ENCODE measurements at places on chromosomes 12 and 14. TPM values are rescaled to one million over a fixed set of nuclear protein-coding genes. Genes with fewer than 3 reads are reported as not detected.

- H3K36me3 ChIP-seq: no peaks in the 10 kb centered on the region
- H3K4me1 ChIP-seq: no peaks in the 10 kb centered on the region
- H3K27me3 ChIP-seq: no peaks in the 10 kb centered on the region
- no peak for DNase-seq
- no peak overlapping the region for H3K27ac ChIP-seq
These were observed 183.8 kb upstream of the LHX5 start for GRCh38 chr12:113655479-113655878.

DNA sequence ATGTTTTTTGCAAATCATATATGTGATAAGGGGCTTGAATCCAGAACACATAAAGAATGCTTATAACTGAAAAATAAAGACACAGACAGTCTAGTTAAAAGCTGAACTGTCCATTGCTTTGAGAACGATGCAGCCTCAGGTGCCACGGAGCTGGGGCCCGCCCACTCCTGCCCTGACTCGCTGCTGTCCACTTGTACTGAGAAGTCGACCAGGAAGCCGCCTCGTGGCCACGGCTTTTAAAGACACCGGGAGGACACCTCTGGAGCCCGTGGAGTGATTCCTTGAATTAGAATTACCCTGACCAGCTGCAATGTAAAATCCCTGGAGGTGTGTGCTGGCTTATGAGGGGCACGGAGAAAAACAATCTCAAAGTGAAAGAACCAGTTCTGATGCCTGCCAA is 23.9 kb upstream of the TEX22 start:
- no peak overlapping the region for H3K4me3 ChIP-seq
- DNase-seq: no peak
- H3K36me3 ChIP-seq: no peaks in the 10 kb centered on the region
- H3K27me3 ChIP-seq: no peaks in the 10 kb centered on the region

- H3K4me3 ChIP-seq: no peak within 1 kb of the TSS
- H3K27me3 ChIP-seq: no peaks in the 10 kb centered on the region
- no peaks in the 10 kb centered on the region for H3K36me3 ChIP-seq
- DNase-seq: no peak
- H3K27ac ChIP-seq: no peak within 1 kb of the TSS
- H3K4me1 ChIP-seq: peaks cover 16% of the 10 kb centered on the region
These were observed at the start of gene CPNE6 for GRCh38 chr14:24071144-24071697. CPNE6 (plus strand) TSS chr14:24071562; CDS start chr14:24072937, 1,375 bp downstream.

DNA sequence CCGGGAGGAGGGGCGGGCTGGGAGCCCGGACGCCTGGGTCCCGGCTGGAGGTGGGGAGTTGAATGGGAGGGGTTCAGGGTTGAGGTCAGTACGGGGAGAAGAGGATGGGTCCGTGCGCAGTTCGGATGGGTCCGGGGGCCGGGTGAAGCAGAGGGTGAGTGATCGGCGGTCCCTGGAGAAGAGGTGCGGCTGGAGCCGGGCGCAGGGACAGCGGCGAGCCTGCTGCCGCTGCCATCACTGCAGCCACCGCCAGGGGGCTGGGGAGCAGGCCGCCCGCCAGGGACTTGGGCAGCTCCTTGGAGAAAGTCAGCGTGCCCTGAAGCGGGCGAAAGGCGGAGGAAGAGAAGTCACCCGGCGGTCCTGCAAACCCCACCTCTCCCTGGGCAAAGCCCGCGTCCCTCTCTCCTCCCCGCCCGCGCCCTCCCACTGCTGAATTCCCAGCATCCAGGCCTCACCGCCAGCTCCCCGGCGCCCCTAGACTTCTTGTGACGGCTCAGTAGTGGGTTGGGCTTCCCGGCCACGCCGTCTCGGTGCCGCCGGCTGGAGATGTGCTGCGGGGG is 6.0 kb upstream of the GPR84 start:
- H3K27ac ChIP-seq: peak overlapping the region; percentile 38
- peak; percentile 57 for DNase-seq
- peaks cover 10% of the 10 kb centered on the region for H3K4me1 ChIP-seq
- H3K27me3 ChIP-seq: no peaks in the 10 kb centered on the region
- H3K4me3 ChIP-seq: peak overlapping the region; percentile 76
- peaks cover 4% of the 10 kb centered on the region for H3K36me3 ChIP-seq

GRCh38 chr12:90548595-90548994 is 406.4 kb downstream of the CCER1 start:
- no peak overlapping the region for H3K4me3 ChIP-seq
- H3K4me1 ChIP-seq: no peaks in the 10 kb centered on the region
- no peak overlapping the region for H3K27ac ChIP-seq

DNA sequence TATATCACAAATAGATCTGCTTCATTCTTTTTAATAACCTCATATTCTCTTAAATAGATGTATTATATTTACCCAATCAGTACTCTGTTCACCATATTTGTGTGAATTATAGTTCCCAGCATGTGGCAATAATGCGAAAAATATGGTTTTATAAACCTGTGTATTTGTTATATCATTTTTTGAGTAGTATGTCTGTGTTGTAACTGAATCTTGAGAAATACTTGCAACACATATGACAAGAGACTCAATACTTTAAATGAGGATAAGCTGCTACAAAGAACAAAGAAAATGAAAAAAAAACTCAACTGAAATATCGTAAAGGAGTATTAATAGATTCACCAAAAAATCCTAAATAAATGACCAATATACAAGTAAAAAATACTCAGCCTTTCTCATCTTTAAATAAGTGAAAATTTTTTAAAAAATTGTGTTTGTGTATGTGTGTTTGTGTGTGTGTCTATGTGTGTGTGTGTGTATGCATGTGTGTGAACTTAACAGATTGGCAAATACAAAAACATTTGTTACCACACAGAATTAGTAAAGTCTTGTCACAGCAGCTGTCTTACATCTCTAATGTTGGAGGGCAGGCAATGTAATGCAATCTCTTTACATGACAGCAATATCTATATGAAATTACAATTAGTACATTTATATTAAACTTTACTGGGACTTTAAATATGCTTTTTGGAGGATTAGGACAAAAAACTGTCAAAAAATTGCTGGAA is 441.9 kb upstream of the MGAT4C start:
- H3K27me3 ChIP-seq: no peaks in the 10 kb centered on the region
- no peak for DNase-seq
- no peak overlapping the region for H3K27ac ChIP-seq
- H3K4me3 ChIP-seq: no peak overlapping the region
- H3K36me3 ChIP-seq: no peaks in the 10 kb centered on the region

GRCh38 chr12:42332301-42333285 is 6.6 kb downstream of the PPHLN1 start:
- no peak for DNase-seq
- H3K4me3 ChIP-seq: no peak overlapping the region
- H3K36me3 ChIP-seq: no peaks in the 10 kb centered on the region
- H3K4me1 ChIP-seq: peaks cover 7% of the 10 kb centered on the region
- no peaks in the 10 kb centered on the region for H3K27me3 ChIP-seq
- no peak overlapping the region for H3K27ac ChIP-seq

DNA sequence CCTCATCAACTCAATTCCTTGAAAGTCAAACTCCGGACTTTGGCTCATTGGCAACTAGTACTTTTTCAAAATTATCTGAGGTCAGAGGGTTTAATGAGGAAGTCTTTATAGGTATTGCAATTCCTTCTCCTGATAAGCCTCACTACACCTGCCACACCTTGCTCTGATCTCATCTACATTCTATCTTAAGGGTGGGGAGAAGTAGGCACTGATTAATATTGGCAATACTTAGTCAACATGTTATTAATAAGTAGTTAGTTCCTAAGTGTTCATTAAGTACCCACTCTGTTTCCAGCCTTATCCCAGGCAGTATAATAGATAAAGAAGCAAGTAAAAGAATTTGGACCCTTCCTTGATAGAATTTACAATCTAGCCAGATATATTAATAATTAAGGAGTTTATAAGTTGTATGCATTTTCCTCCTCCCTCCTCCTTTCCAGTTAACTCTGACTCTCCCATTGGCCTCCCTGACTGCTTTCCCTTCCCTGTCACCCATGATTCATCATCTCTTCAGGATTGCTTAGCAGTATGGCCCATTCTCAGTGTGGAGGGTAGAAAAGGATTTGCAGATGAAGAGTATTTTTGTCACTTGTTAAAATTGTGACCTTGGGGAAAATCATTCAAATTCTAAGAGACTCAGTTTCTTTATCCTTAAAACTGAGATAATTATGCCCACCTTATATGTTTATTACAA is 231.0 kb upstream of the ATP2B1 start:
- H3K4me1 ChIP-seq: peaks cover 5% of the 10 kb centered on the region
- DNase-seq: no peak
- no peak overlapping the region for H3K27ac ChIP-seq
- H3K4me3 ChIP-seq: no peak overlapping the region

- H3K36me3 ChIP-seq: no peaks in the 10 kb centered on the region
- no peak for DNase-seq
These were observed 107.2 kb downstream of the DPF3 start for GRCh38 chr14:72786378-72787350.

GRCh38 chr12:105270671-105271255 is 34.8 kb upstream of the APPL2 start:
- DNase-seq: no peak
- no peaks in the 10 kb centered on the region for H3K27me3 ChIP-seq
- no peaks in the 10 kb centered on the region for H3K36me3 ChIP-seq
- H3K4me3 ChIP-seq: no peak overlapping the region

GRCh38 chr14:99576761-99577705 is 27.0 kb downstream of the CCDC85C start:
- no peak overlapping the region for H3K4me3 ChIP-seq
- H3K4me1 ChIP-seq: peaks cover 8% of the 10 kb centered on the region
- DNase-seq: no peak

DNA sequence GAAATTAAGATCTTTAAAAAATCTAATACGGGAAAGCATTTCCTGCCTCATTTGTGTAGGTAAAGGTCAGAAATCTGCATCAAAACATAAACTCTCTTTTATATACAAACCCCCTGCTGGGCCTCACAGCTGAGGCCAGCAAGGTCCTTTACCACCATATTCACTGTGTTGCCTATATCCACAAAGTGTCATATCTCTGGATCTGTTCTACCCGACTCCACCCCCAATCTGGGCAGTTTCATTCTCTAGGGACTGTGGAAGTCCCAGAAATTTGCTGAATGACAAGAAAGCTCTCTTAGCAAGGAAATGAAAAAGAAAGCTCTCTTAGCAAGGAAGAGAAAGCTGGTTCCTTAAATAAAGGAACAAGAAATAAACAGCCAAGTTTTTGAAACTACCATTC is 301.7 kb downstream of the KCNH5 start:
- no peaks in the 10 kb centered on the region for H3K4me1 ChIP-seq
- no peak for DNase-seq
- H3K4me3 ChIP-seq: no peak overlapping the region
- no peaks in the 10 kb centered on the region for H3K27me3 ChIP-seq
- no peaks in the 10 kb centered on the region for H3K36me3 ChIP-seq

GRCh38 chr12:121217063-121217462 is 7.1 kb downstream of the P2RX4 start:
- no peaks in the 10 kb centered on the region for H3K27me3 ChIP-seq
- no peak overlapping the region for H3K4me3 ChIP-seq
- DNase-seq: no peak
- H3K36me3 ChIP-seq: peaks cover 3% of the 10 kb centered on the region
- no peaks in the 10 kb centered on the region for H3K4me1 ChIP-seq

DNA sequence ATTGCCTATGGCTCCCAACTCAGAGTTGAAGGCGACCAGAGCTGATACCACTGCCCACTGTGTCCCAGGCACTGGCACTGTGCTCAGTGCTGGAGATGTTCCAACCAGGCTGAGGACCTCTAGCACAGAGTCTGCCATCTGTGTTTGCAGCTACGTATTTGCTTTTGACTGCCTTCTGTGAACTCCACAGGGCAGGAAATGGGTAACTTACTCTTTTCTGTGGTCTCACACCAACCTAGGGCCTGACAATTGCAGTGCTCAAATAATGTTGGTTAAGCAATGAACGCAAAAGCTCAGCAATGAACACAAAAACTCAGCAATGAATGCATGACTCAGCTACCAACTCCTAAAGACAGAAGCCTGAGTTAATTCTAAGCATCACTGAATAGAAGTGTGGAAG is 202.8 kb downstream of the NUAK1 start:
- H3K4me1 ChIP-seq: peaks cover 4% of the 10 kb centered on the region
- H3K36me3 ChIP-seq: no peaks in the 10 kb centered on the region
- H3K27me3 ChIP-seq: no peaks in the 10 kb centered on the region
- no peak for DNase-seq
- no peak overlapping the region for H3K27ac ChIP-seq

- no peak overlapping the region for H3K27ac ChIP-seq
- no peak overlapping the region for H3K4me3 ChIP-seq
- H3K4me1 ChIP-seq: no peaks in the 10 kb centered on the region
- H3K36me3 ChIP-seq: no peaks in the 10 kb centered on the region
- no peak for DNase-seq
- no peaks in the 10 kb centered on the region for H3K27me3 ChIP-seq
These were observed 377.8 kb upstream of the TMEM132C start for GRCh38 chr12:127888943-127889719.

- no peaks in the 10 kb centered on the region for H3K36me3 ChIP-seq
- DNase-seq: no peak
- no peaks in the 10 kb centered on the region for H3K4me1 ChIP-seq
These were observed 18.5 kb downstream of the COL2A1 start for GRCh38 chr12:47985596-47986290.

Gene AMIGO2
- 10.9 TPM for total RNA-seq

Gene APOLD1
- 38.4 TPM for total RNA-seq

Gene ZDHHC22
- total RNA-seq: not detected

Gene CBLN3
- 4.2 TPM for total RNA-seq

Gene MARCHF9
- 8.8 TPM for total RNA-seq

Gene ASPG
- total RNA-seq: 0.35 TPM

Gene COCH
- 9.9 TPM for total RNA-seq

Gene SERPINA1
- 15.2 TPM for total RNA-seq

Gene TAS2R8
- not detected for total RNA-seq

Gene CREBL2
- 41.7 TPM for total RNA-seq
